ENCODE measurements at places on chromosomes 11 and 22.
A peak's percentile ranks its signal among the peaks of the same experiment; 100 is the strongest.

DNA sequence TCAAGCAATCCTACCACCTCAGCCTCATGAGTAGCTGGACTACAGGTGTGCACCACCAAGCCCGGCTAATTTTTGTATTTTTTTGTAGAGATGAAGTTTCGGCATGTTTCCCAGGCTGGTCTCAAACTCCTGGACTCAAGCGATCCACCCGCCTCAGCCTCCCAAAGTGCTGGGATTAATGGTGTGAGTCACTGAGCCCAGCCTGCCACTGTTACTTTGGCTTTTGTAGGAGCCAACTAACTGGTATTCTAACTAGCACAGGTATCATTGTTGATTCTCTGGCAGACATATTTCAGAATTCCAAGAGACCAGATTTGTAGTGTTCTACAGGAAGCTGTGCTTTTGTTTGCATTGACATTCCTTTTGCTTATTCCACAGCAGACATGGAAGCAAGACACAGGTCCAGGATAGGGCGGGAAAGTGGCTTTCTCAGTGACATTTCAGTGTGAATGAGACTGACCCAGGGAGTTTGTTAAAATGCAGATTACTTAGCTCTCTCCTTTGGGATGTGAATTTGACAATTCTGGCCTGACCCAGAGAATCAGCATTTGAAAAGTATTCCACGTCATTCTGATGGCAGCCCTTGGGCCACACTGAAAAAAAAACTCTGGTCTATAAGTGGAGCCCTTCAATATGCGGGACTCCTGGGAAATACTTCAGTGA, 52.2 kb upstream of the PAX6 start:
- no peak for DNase-seq

DNA sequence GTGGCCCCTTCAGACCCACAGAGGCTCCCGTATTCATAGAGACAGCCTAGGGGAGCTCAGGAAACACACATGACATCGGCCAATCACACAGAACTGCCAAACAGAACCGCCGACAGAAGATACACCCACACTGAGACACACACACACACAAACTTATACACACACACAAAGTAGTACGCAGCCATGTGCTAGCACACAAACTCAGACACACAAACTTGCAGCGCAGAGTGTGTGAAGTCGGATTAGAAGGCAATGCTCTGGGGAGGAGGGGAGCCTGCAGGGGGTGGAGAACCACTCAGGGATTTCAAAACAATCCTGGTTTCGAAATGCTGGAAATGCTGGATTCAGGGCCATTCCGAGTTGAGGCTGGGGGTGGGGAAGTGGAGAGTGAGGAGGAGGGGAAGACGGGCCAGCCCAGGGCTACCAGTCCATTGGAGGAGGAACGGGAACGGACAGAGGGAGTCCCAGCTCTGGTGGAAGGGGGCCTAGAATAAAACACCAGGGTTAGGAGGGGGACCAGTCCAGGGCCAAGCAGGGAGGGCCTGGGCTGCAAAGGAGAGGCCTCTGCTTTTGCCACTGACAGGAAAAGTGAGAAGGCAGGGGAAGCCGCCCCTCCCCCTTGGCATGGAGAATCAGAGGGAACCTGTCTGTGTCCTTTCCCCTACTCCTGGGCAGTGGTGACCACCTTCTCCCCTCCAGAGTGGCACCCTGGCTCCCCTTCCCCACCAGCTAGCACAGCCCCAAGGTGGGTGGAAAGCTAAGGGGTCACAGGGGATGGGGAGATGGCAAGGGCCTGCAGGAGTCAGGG, 4.4 kb downstream of the BCL9L start:
- DNase-seq: no peak

DNA sequence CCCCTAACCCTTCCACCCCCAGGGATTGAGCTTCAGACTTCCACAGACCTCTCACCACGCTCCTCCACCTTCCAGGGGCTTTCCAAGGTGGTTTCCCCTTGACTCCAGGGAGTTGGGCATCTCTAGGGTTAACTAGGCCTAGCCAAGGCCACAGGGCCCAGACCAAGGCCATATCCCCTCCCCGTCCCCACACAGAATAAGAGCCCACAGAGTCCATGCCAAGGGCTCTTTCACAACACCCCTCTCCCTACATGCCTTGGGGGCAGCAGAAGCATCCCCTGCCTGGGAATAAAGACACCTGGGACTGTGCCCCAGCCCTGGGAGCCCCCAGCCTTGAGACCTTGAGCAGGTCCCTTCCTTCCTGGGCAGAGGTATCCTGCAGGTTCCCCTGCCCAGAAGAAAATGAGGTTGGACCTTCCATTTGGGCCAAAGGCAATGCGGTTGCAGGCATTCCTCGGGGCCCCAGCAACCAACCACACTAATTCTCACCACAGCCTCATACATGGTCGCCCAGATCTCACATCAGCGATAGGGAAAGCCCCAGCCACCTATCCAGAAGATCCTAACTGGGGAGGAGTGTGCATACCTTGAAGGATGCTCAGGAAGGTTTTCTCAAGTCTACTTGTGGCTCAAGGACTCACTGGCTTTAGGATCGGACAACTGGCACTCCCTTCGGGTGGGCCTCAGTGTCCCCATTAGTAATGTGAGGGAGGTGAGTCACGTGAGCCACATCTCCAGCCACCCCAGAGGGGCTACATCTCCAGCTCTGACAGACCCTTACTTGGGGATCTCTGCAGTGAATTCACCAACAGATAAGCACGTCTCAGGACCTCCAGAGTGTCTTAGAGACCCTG, 1.7 kb downstream of the GDPD5 start:
- no peak for DNase-seq

DNA sequence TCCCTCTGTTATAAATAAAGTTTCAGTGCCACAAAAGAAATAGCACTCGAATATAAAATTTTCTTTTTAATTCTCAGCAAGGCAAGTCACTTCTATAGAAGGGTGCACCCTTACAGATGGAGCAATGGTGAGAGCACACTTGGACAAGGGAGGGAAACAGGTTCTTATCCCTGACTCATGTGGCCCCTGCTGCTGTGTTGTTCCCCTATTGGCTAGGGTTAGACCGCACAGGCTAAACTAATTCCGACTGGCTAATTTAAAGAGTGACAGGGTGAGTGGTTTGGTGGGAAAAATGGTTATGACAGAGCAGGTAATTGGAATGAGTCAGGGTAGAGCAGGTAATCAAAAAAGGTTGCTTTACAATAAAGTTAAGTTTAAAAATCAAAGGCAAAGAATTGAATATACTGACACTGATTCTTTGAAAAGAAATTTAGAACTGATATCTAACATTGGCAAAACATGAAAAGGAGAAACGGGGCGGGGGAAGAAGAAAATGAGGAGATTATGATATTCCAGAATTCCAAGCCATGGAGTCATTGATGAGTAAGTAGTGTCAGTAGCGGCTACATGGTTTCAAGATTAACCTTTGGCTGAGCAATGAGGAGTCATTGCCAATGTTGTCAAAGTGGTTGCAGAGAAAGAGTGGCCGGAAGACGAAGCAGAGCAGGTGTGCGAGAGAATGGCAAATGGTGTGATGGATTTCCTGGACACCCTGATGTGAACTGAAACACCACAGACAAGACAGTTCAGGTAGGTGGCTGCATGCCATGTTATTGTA, 48.4 kb upstream of the MRGPRX1 start:
- peak; percentile 72 for DNase-seq

DNA sequence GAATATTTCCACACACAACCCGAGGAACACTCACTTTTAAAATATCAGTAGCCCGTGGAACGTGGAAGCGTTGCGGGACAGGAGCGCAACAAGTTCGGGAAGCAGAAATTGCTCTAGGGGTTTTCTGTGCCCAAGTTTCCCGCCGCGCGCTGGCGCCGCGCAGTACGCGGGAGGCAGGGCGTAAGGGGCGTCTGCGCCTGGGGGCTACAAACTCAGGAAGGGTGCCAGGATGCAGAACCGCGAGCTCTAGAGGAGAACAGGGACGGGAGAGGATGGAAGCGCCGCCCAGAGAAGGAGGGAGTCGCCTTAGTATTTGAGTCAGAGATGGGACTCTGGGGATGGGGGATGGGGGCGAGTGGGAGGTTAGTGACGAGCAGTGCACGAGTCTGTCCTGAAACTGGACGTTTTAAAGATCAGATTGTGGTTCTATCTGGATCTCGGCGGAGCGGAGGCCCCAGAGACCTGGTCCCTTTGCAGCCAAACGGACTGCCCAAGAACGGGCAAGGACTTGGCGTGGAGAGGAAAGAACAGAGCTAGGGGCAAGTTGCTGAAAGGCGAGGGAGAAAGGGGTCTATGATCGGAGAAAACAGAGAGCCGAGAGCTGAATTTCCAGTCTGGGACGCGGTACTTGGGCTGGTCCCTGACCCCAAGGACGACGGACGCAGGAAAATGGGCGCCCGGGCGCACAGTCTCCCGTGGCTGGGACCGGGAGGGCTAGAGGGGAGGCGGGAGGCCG, 4.7 kb downstream of the BSX start:
- peak; percentile 31 for DNase-seq

- DNase-seq: no peak
Measured at GRCh38 chr11:119688356-119688755, 40.6 kb downstream of the NECTIN1 start.

GRCh38 chr22:27692243-27692642, 109.3 kb downstream of the MN1 start:
- DNase-seq: no peak

- DNase-seq: no peak
Measured at GRCh38 chr11:112658431-112658878, 302.8 kb upstream of the NCAM1 start.

DNA sequence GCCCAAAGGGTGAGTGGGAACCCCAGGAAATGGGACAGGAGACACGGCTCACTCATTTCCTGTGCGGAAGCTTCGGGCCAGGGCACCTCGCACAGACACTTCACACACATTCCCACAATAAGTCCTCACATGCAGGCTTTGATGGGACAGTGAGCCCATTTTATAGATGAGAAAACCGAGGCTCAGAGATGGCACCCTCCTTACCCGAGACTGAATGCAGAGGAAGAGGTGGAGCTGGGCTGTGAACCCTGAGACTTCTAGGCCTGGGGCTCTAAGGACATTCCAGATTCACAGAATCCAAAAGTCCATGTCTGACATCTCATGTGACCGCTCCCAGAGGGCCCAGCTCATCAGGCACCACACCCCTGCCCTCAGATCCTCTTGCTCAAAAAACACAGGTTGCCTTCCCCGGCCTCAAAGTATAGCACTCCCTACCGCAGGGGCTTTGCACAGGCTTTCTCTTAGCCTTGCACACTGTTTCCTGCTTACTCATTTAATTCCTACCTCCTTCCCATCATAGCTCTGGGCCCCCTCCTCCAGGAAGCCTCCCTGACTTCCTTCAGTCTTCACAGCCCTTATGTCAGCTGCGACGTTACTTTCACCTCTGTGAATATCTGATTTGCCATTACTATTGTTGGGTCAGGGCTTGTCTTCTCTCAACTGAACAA, 57.1 kb upstream of the TCF20 start:
- DNase-seq: no peak

- DNase-seq: no peak
Measured at GRCh38 chr11:7300281-7300680, 48.6 kb downstream of the SYT9 start.

DNA sequence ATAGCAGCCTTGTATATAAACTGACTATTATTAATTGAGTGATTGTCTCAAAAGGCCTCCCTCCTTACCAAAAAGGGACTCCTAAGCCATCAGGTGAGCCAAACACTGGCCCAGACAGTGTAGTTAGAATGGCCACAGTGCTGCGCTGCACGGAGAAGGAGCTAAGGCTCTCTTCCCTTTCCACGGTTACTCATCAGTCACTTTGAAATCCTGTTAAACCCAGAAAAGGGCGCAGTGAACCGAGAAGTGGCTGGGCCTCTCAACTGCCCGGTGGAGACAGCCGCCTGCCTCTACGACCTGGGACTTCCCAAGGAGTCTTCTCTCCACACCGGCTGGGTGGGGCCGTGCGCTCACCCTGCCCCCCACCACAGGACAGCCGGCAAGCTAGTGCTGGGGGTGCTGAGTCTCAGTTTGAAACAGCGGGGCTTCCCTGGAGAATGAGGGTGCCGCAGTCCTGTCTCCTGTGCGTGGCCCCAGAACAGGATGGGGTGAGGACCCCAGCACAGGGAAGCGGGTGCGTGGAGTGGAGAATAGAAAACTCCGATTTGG, 1.3 kb downstream of the MYH9 start:
- DNase-seq: peak; percentile 33

GRCh38 chr22:39179841-39180335, 27.4 kb upstream of the CBX7 start:
- DNase-seq: no peak

- DNase-seq: no peak
Measured at GRCh38 chr11:106691807-106692365, 326.4 kb downstream of the GUCY1A2 start.

GRCh38 chr22:38477585-38477984, 9.7 kb downstream of the KDELR3 start:
- no peak for DNase-seq

DNA sequence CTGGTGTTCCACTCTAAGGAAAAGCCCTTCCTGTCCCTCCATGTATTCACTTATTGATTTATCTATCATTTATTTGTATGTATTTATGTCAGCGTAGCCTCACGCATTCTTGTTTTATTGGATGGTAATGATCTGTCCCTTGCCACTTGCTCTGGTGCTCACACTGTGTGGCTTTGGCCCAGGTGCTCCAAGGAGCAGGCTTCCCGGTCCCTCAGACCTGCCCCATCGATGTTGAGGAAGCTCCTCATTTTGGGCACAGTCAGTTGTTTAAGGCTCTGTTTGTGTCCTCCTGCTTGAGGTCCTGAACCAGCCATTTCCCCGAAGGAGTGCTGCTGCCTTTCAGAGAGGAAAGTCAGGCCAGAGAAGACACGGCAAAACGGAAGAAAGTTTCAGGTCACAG, 1485.4 kb downstream of the TBC1D22A start:
- no peak for DNase-seq

- DNase-seq: no peak
Measured at GRCh38 chr22:33599596-33599995, 320.7 kb downstream of the LARGE1 start.

DNA sequence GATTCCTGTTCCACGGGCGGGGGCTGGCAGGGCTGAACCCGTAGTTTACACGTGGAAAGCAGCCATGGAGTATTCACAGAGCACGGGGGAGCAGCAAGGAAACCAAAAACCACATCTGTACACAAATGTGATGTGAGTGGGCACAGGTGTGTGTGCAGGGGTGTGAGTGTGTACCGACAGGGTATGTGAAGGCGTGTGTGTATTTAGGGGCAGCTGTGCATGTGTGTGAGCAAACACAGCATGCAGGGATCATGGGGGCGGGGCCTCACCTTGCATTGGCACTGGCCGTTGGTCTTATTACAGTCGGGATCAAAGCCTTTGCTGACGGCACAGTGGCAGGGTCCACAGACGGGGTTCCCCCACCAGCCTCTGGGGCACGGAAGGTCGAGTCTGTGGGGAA, 58.4 kb downstream of the TRMU start:
- no peak for DNase-seq

DNA sequence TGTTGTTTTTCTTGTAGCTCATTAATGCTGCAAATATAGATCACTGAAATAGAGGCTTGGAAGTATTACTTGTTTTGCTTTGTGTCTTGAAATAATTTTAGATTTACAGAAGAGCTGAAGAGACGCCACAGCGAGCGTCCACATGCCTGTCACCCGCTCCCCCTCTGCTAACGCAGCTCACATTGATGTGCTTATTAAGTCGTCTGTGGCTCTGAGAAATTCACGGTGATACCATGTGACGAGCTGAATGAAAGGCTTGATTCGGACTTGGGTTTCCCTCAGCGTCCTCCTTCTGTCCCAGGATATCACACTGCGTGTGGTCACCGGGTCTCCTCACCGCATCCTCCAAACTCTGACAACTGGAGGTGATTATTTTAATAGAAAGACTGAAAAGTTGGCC, 365.4 kb downstream of the BRD1 start:
- DNase-seq: no peak

- peak; percentile 76 for DNase-seq
Measured at GRCh38 chr11:118171269-118172062, 5.0 kb downstream of the SCN2B start.

Measured in urothelium cell line (cell line).